CD4-positive, alpha-beta T cell treated with Interleukin-17A for 1 hour (primary cell): ENCODE measurements at places on chromosomes 5 and 9.

GRCh38 chr5:8613078-8613685 is 744.2 kb downstream of the MTRR start:
- DNase-seq = no peak

DNA sequence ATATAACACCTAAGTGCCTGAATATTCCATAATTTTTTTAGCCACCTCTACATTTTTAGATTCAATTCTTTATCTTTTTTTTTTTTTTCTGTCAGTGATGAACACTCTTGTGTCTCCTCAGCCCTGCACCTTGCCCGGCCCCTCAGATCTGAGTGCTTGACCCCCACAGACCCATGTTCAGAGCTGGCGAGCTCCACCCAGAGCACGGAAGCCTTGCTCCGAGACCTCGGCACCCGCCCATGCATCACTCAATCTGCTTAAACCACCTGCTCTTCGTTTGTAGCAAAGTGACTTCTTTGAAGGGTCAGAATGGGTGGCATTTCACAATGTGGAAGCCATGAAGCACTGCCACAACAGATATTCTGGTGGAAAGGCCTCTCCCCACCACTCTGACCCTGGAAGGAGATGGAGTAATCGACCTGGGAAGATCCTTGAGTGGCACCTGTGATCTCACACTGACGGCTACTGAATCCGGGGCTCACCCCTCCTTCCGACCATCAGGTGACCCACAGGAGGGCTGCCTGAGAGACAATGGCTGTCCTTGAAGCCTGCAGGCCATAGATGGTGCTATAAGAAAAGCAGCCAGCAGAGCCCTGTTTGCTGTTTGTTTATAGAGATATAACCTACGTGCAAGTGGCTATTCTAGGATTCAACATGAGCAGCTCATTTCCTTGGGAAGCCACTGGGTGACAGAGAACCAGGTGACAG is 261.1 kb upstream of the IRX4 start:
- DNase-seq = no peak

- DNase-seq = no peak
Observed at GRCh38 chr9:19527663-19528062, 118.9 kb downstream of the ACER2 start.

GRCh38 chr9:137969685-137970084 is 92.1 kb downstream of the CACNA1B start:
- no peak for DNase-seq

GRCh38 chr9:17906176-17906840 is 327.4 kb downstream of the SH3GL2 start:
- DNase-seq = no peak

DNA sequence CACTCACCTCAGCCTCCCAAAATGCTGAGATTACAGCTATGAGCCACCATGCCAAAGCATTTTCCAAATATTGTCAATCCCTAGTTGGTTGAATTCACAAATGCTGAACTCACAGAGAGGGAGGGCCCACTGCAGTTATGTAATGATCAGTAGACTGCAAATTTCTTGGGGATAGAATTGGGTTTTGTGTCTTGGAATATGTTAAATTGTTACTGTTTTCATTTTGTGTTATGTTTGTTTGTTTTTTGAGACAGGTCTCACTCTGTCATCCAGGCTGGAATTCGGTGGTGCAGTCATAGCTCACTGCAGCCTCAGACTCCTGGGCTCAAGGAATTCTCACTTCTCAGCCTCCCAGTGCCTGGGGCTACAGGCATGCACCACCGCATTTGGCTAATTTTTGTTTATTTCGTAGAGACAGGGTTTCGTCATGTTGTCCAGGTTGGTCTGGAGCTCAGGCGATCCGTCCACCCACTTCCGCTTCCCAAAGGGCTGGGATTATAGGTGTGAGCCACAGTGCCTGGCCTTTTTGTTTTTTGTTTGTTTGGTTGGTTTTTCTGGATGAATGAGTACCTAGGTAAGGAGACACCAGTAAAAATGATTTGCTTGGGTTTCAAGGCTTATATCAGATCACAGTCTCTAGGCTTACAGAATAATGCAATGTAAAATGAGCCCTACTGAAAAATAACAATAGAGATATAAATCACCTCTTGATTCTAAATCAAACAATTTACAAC is 31.5 kb upstream of the LMNB1 start:
- no peak for DNase-seq
